NCI-H2081 (cell line): ENCODE measurements at places on chromosomes 2 and 18.

DNA sequence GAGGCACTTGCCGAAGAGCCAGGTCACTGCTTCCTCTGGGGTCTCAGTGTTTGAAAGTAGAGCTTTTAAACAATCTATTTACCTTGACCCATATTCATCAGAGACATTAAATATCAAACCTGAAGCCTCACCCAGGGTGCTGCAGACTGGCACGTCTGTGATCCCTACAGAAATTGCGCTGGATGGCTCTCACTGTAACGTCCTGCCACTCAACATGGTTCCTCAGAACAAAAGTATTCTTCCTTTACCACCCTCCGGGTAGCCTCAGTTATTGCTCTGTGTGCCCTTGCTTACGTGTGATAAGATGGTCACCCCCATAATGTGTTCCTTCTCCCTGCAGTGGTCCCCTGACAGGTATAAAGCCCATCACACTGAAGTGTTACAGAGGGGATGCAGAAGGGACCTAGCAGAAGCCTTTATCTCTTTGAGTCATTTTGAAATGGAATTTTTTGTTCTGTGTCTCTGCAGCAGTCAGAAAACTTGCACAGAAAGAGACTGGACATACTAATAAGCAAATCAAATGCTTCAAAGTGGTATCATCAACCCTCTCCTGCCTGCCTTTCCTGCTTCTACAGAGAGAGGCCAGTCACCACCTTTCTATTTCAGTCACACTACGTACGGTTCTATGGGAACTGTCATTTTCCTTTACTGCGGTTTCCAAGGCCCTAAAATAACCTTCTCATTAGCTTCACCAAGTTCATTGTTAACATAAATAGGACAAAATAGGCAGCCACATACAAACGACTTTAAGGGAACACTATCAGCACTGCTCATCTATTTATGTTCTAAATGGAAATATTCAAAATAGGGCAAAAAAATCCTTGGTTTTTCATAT lies 86.8 kb downstream of the METTL8 start:
- no peak for DNase-seq

GRCh38 chr2:64609227-64609941 lies 44.3 kb downstream of the SERTAD2 start:
- DNase-seq = peak; percentile 59

DNA sequence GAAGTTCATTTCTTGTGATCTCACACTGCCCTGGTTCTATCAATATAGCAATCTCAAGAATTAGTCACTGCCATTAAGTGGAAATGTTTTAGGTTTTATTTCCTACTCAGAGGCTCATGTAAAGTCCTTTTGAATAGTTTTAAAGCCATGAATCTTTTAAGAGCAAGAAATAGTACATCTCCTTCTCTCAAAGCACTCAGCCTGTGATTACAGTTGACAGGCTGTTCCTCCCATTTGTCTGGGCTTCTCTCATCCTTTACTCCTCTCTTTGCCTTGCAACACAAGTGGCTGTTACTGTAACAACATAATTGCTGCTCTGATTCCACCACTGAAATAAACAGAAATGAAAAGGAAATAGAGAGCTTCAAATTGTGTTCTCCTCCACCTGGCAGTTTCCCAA lies 18.4 kb downstream of the GRP start:
- peak; percentile 50 for DNase-seq

DNA sequence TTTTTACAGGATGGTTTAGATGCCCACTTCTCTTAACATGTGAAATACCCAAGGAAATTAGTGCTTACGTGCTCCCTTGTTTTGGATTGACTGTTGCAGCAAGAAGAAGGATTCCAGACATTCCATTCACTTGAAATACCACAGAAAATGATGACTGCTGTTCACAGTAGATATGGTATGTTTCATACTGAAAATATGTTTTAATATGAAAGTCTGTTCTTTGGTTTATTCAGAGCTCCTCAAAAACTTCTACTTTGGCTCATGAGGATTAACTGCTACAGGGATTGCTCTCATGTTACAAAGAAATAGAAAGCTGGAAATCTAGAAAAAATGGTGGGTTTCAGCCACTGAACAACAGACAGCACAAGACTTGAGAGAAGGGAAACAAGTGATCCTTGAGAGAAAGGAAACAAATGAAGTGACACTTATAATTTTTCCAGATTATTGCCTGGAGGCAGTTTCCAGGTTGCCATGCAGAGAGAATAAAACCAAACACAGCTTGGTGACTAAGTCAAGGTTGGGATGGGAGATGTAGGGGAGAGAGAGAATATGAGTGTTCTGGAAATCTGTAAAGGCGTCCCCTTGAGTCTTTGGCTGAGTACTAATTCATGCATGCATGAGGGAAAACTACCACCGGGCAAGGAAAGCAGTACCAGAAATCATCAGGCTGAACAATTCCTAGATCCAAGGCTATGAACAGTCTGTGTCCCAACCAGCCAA lies 348.1 kb downstream of the CLIP4 start:
- DNase-seq = no peak

DNA sequence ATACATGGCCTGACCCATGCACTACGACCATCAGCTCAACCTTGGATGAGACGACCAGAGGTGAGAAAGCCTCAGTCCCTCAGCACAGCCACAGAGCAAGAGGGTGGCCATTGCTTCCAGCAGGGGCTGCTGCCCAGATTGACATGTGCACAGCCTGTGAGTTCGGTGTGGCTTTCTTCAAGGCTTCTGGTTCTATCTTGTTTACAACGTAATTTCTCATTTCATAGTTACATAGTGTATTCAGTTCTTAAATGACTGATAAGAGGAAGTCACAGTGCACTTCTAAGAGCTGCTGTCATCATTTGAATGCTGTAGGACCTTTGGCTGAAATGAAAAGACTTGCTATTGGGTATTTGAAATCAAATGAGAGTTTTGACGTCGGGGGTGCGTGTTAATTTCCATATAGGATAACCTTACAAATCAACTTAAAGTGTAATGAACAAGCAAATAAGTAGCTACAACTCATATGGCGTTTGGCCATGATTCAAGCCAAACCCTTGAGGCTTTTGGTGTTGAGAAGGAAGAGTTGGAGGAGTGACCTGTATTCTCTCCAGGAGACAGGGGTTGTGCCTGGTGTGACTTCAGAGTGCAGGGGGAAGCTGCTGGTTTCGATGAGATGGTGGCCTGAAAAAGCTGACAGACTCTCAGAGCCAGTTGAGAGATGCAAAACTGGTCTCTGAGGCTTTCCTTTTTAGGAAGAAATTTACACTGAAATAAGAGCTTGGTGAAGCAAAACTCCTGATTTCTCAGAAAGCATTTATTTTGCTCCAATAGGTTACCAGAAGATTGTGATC lies 51.0 kb downstream of the TSHZ1 start:
- no peak for DNase-seq

- no peak for DNase-seq
Observed at GRCh38 chr2:180291060-180291459, 284.0 kb upstream of the CWC22 start.

GRCh38 chr2:241808721-241809382 lies at the start of gene NEU4:
TSS of gene NEU4 (plus strand) at chr2:241809193. CDS start at chr2:241814485, 5,292 bp downstream.
- no peak for DNase-seq

GRCh38 chr2:191474464-191474863 lies 203.5 kb upstream of the NABP1 start:
- DNase-seq = no peak

DNA sequence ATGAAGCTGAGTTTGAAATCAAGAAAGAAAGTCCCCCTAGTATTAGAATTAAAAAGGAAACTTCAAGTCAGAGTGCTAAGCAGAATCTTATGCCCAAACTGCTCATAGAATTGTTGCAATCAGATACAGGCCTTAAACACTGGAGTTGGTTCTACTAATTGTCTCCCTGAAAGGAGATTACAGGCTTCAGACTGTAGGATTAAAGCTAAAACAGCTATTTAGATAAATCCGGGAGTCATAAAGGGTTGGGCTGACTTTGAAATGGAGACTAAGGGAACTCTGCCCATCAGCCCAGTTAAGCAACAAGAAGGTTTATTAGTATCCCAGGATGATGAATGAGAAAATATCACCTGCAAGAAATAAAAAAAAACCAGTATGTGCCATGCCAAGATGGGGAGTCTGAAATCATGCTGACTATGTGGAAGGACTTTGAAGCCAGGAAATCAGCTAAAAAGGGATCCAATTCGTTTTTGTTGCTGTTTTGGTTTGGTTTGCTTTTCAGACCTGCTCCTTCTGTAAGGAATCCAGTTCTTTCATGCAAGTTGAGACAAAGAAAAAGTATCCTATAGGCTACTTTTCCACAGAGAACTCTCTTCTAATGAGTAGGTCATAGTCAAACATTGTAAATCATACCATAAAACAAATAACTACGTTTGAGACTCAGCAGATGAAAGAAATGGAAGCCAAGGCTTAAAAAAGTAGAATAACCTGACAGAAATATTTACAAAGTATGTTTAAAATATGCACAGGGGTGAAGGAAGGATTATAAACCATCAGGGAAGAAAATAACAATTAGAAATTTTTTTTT lies 37.6 kb upstream of the MSTN start:
- no peak for DNase-seq

GRCh38 chr2:231133365-231134099 lies 8.7 kb upstream of the HTR2B start:
- no peak for DNase-seq

GRCh38 chr18:76493213-76494161 lies 1.6 kb downstream of the ZNF516 start:
- DNase-seq = peak; percentile 59

DNA sequence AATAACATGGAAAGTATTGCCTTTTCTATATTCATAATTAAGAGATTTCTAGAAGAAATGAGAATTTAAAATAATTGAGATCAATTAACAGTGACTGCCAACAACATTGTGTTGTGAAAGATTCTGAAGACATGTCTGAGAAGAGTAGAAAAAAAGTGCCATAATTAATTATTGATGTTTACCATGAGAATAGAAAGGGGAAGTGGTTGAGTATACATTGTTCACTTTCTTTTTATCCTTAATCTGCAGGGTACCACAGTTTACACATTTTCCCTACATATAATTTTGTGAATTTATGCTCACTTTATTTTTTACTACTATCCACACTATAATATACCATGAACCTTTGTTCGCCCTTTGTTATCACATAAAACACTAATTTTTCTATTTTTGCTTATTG lies 47.1 kb upstream of the UBE2E3 start:
- no peak for DNase-seq

DNA sequence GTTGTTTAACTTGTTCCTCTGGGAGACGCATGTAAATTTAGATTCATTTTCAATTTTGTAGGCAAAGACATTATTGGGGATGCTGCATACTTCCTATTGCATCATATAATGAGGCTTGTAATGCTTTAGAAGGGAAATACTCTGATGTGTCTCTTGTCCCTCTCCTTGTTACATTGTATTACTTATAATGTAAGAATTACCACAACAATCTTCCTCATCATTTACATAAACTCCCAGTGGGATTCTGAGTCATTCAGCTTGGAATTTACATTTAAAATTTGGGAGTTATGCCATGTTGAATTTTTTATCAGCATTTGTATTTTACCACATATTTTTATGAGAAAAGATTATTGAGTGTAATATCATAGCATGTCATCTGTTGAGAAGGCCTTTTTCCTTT lies 963.4 kb upstream of the NRXN1 start:
- DNase-seq = no peak

- DNase-seq = no peak
Observed at GRCh38 chr2:75982719-75983118, 272.0 kb upstream of the GCFC2 start.

DNA sequence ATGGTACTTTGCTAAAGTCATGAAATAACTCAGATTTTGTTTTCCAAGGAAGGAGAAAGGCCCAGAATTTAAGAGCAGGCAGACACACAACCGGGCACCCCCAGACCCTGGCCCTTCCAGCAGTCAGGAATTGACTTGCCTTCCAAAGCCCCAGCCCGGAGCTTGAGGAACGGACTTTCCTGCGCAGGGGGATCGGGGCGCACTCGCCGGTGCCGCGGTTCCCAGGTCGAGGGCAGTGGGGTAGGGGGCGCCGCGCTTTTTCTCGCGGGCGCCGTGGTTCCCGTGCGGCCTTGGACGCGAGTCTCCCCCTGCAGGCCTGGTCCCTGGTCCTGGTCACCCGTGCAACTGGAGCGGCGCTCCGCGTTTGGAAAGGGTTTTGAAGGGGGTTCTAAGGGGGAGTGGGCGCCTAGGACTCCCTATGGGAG lies 1.2 kb downstream of the ZNF236 start:
- DNase-seq = no peak
